ENCODE measurements at places on chromosomes 16 and 17.

DNA sequence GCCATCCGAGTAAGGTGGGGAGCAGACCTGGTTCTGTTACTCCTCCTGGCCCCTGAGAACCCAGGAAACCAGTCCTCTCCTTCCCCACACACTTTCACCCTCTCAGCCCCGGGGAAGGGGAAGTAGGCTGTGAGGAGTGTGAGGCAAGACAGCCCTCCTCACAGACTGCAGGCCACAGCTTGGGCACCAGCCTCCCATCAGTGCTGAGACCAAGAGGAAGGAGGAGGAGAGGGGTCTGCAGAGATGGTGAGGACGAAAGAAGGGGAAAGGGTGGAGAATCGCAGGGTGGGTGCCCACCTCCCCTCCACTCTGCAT is 7.0 kb downstream of the G6PC3 start:
- DNase-seq: no peak

DNA sequence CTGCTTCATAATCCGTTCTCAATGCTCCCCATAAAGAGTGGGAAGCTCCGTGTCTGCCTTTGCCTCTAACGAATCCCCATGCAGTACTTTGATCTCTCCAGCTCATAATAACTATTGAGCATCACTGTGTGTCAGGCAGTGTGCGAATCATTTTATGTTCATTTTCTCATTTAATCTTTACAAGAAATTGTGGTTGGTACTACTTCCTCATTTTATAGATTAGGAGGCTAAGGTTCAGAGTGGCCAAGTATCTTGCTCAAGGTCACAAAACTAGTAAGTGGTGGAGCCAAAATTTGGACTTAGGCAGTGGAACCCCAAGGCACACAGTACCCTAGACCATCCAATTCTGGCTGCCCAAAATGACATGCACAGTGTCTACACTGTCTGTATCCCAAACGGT is 44.8 kb downstream of the ABCC12 start:
- no peak for DNase-seq

DNA sequence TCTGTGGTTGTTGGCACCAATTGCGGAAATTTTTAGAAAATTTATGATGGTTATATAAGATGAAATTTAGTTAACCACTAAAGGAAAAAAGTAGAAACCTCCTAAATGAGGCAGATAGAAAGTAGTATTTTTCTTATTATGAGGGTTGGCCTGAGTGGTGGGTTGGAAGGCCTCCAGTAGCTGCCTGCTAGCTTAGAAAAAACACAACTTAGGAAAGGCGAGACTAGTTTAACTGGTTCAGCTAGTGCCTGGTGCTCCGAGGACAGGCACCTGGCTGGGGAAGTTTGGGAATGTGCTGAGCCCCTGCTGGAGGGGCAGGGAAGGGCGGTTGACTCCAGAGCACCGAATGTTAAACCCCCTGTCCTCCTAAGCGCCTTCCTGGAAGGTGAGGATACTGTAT is 19.9 kb downstream of the LDHD start:
- no peak for DNase-seq

DNA sequence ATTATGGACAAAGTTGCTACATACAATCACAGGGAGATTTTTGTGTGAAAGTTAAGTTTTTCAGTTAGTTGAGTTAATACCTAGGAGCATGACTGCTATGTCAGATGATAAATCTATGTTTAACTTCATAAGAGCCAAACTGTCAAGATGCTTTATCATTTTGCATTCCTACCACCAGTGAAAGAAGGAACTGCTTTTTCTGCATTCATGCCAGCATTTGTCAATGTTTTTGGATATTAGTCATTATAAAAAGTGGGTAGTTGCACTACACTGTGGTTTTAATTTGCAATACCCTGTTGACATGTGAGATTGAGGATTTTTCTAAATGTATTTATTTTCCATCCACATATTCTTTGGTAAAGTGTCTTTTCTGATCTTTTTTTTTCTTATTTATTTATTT is 434.0 kb upstream of the MON1B start:
- DNase-seq: no peak

GRCh38 chr16:17524656-17525055 is 53.9 kb upstream of the XYLT1 start:
- DNase-seq: no peak

- no peak for DNase-seq
Observed at GRCh38 chr16:67928147-67928546, 3.5 kb downstream of the CTRL start.

GRCh38 chr16:15644267-15644961 is 1.5 kb upstream of the MARF1 start:
- DNase-seq: no peak

Data from stimulated activated CD8-positive, alpha-beta memory T cell treated with anti-CD3 and anti-CD28 coated beads, Interleukin-15, amount 100 ng/mL, for 1 hour (primary cell).